ENCODE measurements at places on chromosomes 3 and 15.

DNA sequence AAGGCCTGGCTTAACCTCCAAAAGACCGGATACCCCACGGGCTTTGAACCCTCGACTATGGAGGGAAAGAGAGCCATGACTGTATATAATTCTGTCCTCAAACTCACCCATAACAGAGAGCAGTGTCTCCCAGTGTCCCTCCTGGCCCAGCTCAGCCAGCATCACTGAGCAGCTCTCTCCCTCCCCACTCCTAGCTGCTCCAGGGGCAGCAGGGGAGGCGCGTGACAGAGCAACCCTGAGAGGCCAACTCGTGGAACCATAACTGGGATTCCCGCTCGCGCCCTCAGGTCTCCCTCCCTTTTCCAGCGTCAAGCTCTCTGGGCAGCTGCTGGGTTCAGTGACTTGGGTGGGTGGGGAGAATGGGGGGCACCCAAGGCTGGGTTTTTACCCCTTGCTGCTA is 561 bp upstream of the CPLX3 start:
- no peak for ATAC-seq

DNA sequence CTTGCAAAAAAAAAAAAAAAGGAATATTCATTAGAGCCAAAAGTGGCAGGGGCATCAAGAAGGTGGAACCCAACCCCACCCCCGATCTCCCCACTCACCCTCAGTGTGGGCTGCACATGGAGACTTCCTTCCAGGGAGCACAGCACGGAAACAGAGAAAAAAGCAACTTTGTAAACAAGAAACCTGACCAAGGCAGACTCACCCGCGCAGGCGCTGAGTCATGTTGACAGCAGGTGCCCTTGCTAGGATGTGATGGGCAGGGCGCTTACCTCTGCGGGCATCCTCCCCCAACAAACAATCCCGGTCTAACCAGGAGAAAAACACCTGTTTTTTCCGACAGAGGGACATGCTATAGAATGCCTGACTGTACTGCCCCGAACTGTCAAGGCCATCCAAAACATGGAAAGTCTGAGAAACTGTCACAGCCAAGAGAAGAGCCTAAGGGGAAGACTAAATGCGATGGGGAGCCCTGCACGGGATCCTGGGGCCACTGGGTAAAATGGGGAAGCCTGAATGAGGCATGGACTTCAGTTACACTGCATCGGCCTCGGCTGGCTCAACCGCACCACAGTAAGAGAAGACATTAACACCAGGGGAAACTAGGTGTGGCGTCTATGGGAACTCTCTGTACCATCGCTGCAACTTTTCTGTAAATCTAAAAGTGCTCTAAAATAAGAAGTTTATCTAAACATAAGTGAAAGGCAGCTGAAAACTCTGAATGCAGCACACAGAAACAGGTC is 66.7 kb upstream of the GATA2 start:
- no peak for ATAC-seq

GRCh38 chr3:44734646-44735168 is 5.3 kb downstream of the ZNF501 start:
- ATAC-seq = no peak

GRCh38 chr3:168815946-168816345 is 720.2 kb upstream of the GOLIM4 start:
- ATAC-seq = no peak

- ATAC-seq = no peak
Measured at GRCh38 chr3:13659221-13659969, 110.5 kb downstream of the FBLN2 start.

- no peak for ATAC-seq
Measured at GRCh38 chr3:45313743-45314403, 74.5 kb upstream of the LARS2 start.

- no peak for ATAC-seq
Measured at GRCh38 chr3:36164400-36164799, 215.9 kb upstream of the STAC start.

DNA sequence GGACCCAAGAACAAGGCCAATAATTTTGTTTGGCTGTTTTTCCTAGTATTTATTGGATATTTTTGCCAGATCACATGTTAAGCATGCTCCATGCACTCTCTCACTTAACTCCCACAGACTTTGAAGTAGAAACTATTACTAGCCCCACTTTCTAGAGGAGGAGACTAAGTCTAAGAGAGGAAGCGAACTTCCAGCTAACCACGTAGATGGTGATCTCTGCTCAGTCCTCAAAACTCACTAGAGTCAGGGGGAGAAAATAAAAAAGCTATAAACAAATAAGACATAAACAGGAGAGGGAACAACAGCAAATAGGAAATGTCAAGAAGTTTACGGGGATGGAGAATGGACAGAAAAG is 481.0 kb upstream of the PROK2 start:
- no peak for ATAC-seq

DNA sequence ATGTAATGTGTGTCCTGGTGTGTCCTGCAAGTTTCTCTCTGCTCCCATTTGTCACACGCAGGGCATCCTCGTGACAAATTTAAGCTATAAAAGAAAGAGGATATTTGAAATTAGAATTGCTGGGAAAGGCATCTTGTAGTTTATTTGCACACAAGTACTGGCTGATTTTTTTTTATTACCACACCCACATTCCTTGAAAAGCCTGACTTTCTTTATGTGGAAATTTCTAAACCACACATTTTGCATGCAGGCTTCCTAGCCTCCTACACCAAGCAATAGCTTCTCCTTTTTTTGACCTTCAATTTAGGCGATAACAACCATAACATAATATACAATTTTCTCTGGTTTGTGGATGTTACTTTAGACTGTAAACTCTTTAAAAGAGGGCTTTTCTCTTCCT is 126.1 kb downstream of the SERPINI1 start:
- ATAC-seq = no peak

DNA sequence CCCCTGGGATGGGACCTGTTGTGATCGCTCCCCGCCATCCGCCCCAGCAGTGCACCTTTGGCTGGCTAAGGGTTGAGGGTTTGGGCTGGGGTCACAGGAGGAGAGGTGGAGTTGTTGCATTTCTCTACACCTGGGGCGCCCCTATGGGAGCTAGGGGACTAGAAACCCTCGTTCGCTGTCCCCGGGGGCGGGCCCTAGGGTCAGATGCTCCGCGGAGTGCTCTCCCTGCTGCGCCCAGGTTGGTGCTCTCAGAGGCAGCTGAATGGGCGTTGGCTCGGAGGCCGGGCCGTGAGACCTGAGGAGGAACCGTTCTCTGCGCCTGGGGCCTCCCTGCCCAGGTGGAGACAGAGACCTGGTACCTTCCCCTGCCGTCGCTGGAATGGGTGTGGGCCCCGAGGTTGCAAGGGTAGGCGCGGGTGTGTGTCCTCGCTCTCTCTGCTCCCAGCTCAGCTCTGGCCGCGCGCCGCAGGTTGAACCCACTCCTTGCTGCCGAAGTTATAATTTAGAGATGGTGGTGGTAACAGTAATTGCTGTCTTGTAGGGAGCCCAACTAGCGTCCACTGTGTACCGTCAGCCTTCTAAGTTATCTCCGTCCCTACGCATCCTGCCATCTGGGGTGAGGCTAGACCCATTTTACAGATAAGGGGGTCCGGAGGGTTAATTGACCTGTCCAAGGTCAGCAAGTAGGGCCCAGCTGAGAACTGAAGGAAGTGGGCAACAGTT is 965 bp downstream of the FLNB start:
- peak; percentile 22 for ATAC-seq

GRCh38 chr3:24192469-24193056 is 247.5 kb downstream of the NR1D2 start:
- no peak for ATAC-seq

DNA sequence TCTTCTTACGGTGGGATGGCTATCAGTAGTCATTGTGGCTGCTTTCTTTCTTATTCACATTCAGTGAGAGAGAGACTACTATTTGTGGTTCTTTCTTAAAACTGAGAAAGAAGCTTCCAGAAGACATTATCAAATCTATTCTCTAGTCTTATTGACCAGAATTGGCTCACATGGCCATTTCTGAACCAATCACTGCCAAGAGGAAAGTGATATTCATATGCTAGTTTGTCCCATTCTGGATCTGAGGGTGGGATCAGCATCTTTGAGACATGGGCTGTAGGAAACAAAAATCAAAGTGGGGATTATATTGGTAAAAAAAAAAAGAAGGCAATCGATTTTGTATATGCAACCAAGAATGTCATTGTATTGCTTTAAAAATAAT is 106.4 kb upstream of the RASGRP1 start:
- ATAC-seq = no peak

- no peak for ATAC-seq
Measured at GRCh38 chr3:39127269-39127907, 19.9 kb downstream of the TTC21A start.

DNA sequence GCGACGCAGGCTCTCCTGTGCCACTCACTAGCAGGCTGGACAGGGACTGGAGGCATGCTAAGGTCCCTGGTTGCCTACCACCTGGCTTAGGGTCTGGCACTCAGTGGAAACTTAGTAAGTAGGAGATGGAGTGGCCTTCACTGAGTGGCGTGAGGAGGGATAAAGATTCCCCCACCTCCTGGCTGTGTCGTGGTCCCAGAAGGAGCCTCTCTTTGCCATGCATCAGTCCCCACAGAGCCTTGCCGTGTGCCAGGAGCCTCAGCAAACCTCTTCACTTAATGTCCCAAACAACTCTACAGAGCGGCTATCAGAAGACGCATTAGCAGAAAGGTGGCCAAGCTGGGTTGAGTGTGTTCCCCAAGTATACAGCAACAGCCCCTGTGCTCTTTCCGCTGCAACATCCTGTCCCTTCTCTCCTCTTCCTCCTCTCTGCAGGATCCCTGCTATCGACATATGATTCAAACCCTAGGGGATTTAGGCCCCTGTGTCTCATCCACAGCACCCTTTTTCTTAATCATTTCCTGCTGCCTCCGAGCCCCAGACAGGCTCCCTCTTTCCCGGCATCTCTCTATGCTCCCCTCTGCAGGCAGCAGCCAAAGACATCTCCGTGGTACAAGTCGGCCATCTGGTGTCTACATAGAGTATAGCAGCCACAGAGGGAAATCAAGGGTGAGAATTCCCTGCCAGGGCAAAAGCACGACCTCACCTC is 66.7 kb downstream of the SLC6A1 start:
- ATAC-seq = peak; percentile 59

- no peak for ATAC-seq
Measured at GRCh38 chr3:156330415-156330814, 210.0 kb downstream of the KCNAB1 start.

DNA sequence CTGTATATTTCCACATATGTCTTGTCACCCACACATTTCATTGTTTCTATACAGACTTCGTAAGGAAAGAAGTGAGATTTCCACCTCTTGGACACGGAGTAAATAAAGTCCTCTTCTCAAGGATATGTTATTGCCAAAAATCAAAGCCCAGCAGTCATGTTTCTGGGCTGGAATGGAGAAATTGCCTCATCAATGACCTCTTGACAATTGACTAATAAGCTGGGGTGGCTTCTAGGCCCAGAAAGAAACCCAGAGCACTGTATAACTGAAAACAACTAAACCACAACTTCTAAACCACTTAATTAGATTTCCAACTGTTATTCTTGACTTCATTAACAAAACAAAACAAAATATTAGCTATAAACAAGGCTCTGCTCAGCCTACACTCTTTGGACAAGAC is 56.4 kb upstream of the SLC24A5 start:
- ATAC-seq = no peak

DNA sequence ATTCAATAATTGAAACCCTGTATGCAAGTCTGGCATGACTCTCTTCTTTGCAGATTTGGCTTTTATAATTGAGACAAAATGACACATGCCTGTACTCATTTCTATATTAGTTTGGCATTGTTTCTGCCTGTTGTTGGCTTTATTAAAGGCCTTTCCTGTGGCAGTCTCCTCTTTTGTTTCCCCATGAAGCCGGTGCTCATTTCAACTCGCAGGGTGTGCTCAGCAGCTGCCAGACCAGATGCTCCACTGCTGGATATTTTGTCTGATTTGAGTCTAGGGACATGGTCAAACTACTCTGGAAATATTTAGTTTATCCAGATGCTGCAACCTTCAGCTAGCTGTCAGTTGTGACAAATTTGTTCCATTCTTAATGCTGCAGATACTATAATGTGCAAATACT is 445.3 kb downstream of the NAALADL2 start:
- no peak for ATAC-seq

- no peak for ATAC-seq
Measured at GRCh38 chr3:85960793-85961192, 1002.0 kb downstream of the CADM2 start.

GRCh38 chr3:72844436-72844993 is 3.7 kb downstream of the SHQ1 start:
- ATAC-seq = no peak

- ATAC-seq = no peak
Measured at GRCh38 chr3:105458518-105459215, 92.0 kb downstream of the ALCAM start.

DNA sequence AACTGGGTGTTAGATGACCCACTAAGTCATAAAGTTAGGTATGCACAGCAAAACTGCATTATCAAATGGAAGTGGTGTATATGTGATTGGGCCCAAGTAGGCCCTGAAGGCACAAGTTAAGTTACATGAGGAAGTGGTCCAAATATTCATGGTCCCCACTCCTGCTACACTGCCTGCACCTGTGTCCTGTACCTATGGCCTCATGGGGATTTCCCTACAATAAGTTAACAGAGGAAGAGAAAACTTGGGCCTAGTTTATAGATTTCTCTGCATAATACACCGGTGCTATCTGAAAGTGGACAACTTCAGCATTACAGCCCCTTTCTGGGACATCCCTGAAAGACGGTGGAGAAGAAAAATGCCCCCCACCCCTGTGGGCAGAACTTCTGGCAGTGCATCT is 41.5 kb downstream of the STRIT1 start:
- ATAC-seq = no peak

GRCh38 chr3:101529816-101530685 is 17.0 kb upstream of the SENP7 start:
- ATAC-seq = no peak

GRCh38 chr3:72907131-72907711 is 19.4 kb downstream of the GXYLT2 start:
- peak; percentile 92 for ATAC-seq

GRCh38 chr3:42975456-42975855 is 3.7 kb upstream of the GASK1A start:
- ATAC-seq = no peak

DNA sequence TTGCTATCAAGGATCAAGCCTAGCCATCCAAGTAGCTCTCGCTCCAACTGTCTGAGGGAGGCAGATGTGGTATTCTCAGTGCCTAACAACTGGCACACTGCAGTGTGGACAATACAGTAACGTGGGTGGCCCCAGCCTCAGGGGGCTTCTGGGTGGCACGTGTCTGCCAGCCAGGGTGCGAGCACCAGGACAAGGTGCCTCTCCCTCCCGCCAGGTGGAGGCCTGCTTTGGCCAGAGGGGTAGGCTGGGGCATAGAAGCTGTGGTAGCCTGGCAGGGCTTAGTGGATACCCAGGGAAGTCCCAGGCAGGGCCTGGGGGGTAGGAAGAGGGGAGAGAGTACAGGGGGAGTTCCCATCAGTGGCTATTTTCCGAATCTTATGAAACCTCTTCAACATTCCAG is 234.0 kb downstream of the PLCL2 start:
- ATAC-seq = no peak

Measured in motor neuron (in vitro differentiated cells).